ENCODE measurements at places on chromosomes 7 and 10. TPM values are rescaled to one million over a fixed set of nuclear protein-coding genes. Genes with fewer than 3 reads are reported as not detected.
A peak's percentile ranks its signal among the peaks of the same experiment; 100 is the strongest.

CHST3 gene
- 16.9 TPM for total RNA-seq

CALHM1 gene
- total RNA-seq = not detected

COL17A1 gene
- 1.8 TPM for total RNA-seq

STRIP2 gene
- total RNA-seq = 0.94 TPM

LRRC17 gene
- 3.4 TPM for total RNA-seq

NCAPG2 gene
- 8.3 TPM for total RNA-seq

SERPINE1 gene
- 4.7 TPM for total RNA-seq

EN2 gene
- 0.29 TPM for total RNA-seq

DNA sequence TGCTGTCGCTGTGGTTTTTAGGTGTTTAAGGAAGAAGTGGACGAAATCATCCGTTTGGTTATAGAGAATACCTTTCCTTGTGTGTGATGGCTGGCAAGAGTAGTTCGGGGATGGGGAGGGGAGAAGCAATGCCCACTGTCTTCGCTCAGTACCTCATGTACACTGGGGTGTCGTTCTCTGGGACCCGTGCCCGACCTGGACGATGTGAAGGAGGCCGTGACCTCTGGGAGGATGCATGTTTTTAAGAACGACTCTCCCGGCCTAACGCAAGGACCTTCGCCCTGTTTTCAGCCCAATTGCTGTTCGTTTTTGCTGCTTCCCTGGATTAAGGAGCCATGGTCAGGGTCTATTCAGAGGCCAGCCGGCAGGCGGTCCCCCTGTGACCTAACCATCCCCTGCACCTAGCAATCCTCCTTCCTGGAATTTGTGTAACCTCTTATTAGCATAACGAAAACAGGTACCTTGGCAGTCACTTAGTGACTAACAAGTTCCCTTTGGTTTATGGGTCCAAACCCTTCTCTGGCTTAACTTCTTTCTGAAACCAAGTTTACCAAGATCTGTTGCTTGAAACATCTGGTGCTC lies 1.3 kb downstream of the NFE2L3 start:
- peaks cover 18% of the 10 kb centered on the region for H3K4me1 ChIP-seq
- no peaks in the 10 kb centered on the region for H3K27me3 ChIP-seq
- no peak overlapping the region for H3K27ac ChIP-seq

- H3K4me1 ChIP-seq = no peaks in the 10 kb centered on the region
- no peak overlapping the region for H3K4me3 ChIP-seq
- no peaks in the 10 kb centered on the region for H3K27me3 ChIP-seq
- no peaks in the 10 kb centered on the region for H3K36me3 ChIP-seq
- DNase-seq = no peak
Observed at GRCh38 chr10:121049489-121049888, 198.3 kb downstream of the WDR11 start.

DNA sequence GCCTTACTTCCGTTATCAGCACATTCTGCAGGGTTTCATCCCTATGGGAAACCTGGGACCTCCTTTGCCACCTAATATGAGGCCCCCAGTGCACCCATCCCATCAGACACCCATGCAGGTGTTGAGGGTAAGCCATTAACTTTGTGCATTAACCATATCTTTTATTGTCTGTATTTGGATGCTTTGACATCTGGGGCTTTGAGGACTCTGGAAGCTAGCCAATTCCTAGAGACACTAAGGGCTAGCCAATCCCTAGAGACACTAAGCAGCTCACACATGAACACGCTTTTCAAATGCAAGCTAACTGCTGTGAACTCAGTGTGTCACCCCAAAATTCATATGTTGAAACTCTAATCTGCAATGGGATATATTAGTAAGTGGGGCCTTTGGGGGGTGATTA lies 272.5 kb upstream of the COBL start:
- H3K4me1 ChIP-seq = no peaks in the 10 kb centered on the region
- H3K4me3 ChIP-seq = no peak overlapping the region
- no peaks in the 10 kb centered on the region for H3K27me3 ChIP-seq

DNA sequence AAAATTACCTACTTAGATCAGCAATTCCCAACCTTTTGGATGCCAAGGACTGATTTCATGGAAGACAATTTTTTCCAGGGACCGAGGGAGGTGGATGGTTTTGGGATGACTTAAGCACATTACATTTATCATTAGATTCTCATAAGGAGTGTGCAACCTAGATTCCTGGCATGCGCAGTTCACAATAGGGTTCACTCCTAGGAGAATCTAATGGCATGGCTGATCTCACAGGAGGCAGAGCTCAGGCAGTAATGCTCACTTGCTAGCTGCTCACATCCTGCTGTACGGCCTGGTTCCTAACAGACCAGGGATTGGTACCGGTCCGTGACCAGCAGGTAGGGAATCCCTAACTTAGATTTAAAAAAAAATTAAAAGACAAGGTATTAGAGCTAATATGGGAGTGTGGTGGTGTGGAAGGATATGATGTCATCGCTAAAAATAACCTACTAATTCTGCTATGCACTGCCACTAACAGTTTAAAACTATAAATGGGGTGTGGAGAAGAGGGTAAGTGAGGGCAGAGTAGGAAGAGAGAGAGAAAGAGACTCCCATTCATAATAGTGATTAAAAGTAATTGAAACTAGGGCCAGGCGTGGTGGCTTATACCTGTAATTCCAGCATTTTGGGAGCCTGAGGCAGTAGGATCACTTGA lies 282.7 kb downstream of the BAMBI start:
- H3K4me3 ChIP-seq = no peak overlapping the region
- no peaks in the 10 kb centered on the region for H3K4me1 ChIP-seq
- H3K27ac ChIP-seq = no peak overlapping the region
- H3K27me3 ChIP-seq = no peaks in the 10 kb centered on the region
- DNase-seq = no peak
- no peaks in the 10 kb centered on the region for H3K36me3 ChIP-seq

DNA sequence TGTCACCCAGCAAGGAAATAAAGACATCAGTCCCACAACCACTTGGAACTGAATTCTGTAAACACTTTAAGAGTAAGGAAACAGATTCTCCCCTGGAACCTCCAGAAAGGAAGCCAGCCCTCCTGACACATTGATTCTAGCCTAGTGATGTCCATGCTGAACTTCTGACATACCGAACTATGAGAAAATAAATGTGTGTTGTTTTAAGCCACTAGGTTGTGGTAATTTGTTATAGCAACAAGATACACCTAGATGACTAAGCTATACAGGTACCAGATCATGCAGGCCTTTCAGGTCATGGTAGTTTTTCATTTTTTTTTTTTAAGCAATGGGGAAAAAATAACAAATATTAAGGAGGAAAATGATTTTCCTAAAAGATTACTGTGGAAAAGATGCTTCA lies 37.6 kb upstream of the LRRTM3 start:
- no peaks in the 10 kb centered on the region for H3K36me3 ChIP-seq
- no peak overlapping the region for H3K4me3 ChIP-seq
- H3K4me1 ChIP-seq = no peaks in the 10 kb centered on the region
- DNase-seq = no peak

- H3K27ac ChIP-seq = no peak overlapping the region
- no peak overlapping the region for H3K4me3 ChIP-seq
- no peaks in the 10 kb centered on the region for H3K4me1 ChIP-seq
- no peak for DNase-seq
- no peaks in the 10 kb centered on the region for H3K27me3 ChIP-seq
- H3K36me3 ChIP-seq = no peaks in the 10 kb centered on the region
Observed at GRCh38 chr7:51079494-51079893, 237.1 kb downstream of the COBL start.

GRCh38 chr10:133069033-133069525 lies 18.6 kb upstream of the ADGRA1 start:
- no peak overlapping the region for H3K4me3 ChIP-seq
- no peaks in the 10 kb centered on the region for H3K4me1 ChIP-seq
- no peak for DNase-seq
- H3K27ac ChIP-seq = no peak overlapping the region
- no peaks in the 10 kb centered on the region for H3K27me3 ChIP-seq

GRCh38 chr10:126101325-126101724 lies 205.0 kb downstream of the FANK1 start:
- H3K27ac ChIP-seq = no peak overlapping the region
- no peaks in the 10 kb centered on the region for H3K36me3 ChIP-seq
- H3K4me3 ChIP-seq = no peak overlapping the region
- peaks cover under 1% of the 10 kb centered on the region for H3K4me1 ChIP-seq
- DNase-seq = no peak

DNA sequence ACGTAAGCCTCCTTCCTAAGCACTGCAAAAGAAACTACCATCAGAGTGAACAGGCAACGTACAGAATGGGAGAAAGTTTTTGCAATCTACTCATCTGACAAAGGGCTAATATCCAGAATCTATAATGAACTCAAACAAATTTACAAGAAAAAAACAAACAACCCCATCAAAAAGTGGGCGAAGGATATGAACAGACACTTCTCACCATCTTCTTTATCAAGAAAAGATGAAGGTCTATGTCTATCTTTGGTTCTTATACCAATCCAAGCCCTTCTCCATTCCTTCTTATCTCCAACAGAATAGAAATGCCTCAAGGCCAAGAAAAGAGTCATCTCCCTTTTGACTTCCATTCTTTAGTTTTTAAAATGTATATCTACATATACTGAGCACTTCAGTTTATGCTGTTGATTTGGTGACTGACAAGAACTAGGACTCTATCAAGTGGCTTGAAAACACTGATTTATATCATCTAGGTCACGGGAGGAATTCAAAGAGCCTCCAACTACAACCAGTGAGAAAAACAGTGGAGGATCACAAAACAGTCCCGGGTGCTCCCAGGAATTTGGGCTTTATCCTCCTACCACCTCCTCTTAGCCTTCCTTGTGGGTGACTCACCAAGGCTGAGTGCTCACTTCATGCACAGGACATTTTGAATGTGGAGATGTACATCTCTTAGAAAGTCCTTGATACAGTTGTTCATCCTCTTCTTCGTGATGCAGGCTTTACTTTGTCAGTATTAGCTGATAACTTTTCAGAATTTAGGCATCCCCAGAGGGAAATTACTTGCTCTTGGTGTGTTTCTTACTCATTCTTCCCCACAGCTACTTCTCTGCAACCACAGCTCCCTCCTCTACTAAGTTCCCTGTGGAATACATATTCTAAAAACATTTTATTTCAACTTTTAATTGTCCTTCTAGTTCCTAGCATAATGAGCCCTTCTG lies 15.4 kb downstream of the TAS2R41 start:
- no peaks in the 10 kb centered on the region for H3K27me3 ChIP-seq
- no peak overlapping the region for H3K27ac ChIP-seq
- H3K36me3 ChIP-seq = no peaks in the 10 kb centered on the region
- DNase-seq = no peak
- H3K4me1 ChIP-seq = no peaks in the 10 kb centered on the region

- H3K27ac ChIP-seq = no peak overlapping the region
- H3K36me3 ChIP-seq = no peaks in the 10 kb centered on the region
- no peak for DNase-seq
Observed at GRCh38 chr7:38916396-38916795, 7.4 kb upstream of the VPS41 start.

GRCh38 chr10:55224007-55224781 lies 423.2 kb upstream of the PCDH15 start:
- no peaks in the 10 kb centered on the region for H3K36me3 ChIP-seq
- no peak overlapping the region for H3K4me3 ChIP-seq
- no peaks in the 10 kb centered on the region for H3K4me1 ChIP-seq
- no peak overlapping the region for H3K27ac ChIP-seq
- DNase-seq = no peak

GRCh38 chr10:73785721-73786511 lies 510 bp downstream of the ZSWIM8 start:
- H3K36me3 ChIP-seq = peaks cover 18% of the 10 kb centered on the region
- peak overlapping the region; percentile 78 for H3K27ac ChIP-seq
- H3K27me3 ChIP-seq = no peaks in the 10 kb centered on the region
- peak overlapping the region; percentile 99 for H3K4me3 ChIP-seq
- DNase-seq = peak; percentile 52
- H3K4me1 ChIP-seq = peaks cover 33% of the 10 kb centered on the region

- H3K4me1 ChIP-seq = peaks cover 8% of the 10 kb centered on the region
- peak overlapping the region; percentile 23 for H3K4me3 ChIP-seq
- H3K27me3 ChIP-seq = no peaks in the 10 kb centered on the region
- no peaks in the 10 kb centered on the region for H3K36me3 ChIP-seq
- DNase-seq = no peak
Observed at GRCh38 chr7:73668103-73668885, 663 bp downstream of the VPS37D start.

DNA sequence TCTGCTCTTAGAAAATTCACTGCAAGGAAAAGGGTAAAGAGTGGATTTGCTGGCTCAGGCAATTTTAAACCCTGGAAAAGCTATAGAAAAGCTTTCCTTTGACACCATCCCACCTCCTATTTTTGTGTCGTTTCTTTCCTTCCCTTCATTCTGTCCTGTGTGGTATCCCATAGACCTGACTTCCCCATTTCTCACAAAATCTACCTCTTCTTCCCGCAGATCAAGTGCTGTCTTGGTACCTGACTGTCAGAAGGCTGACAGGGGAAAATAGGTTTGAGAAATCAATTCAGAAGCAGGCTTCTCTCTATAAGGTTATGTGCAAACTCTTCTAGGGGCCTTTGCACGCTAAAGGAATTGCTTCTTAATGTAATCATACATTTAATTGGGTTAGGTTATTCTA lies 98.9 kb downstream of the MTPN start:
- H3K27me3 ChIP-seq = no peaks in the 10 kb centered on the region
- DNase-seq = no peak
- no peak overlapping the region for H3K4me3 ChIP-seq
- H3K36me3 ChIP-seq = no peaks in the 10 kb centered on the region
- H3K27ac ChIP-seq = no peak overlapping the region

- no peaks in the 10 kb centered on the region for H3K36me3 ChIP-seq
- H3K27ac ChIP-seq = no peak overlapping the region
- H3K27me3 ChIP-seq = no peaks in the 10 kb centered on the region
- DNase-seq = no peak
- no peak overlapping the region for H3K4me3 ChIP-seq
- no peaks in the 10 kb centered on the region for H3K4me1 ChIP-seq
Observed at GRCh38 chr10:44238212-44238611, 146.7 kb downstream of the CXCL12 start.

DNA sequence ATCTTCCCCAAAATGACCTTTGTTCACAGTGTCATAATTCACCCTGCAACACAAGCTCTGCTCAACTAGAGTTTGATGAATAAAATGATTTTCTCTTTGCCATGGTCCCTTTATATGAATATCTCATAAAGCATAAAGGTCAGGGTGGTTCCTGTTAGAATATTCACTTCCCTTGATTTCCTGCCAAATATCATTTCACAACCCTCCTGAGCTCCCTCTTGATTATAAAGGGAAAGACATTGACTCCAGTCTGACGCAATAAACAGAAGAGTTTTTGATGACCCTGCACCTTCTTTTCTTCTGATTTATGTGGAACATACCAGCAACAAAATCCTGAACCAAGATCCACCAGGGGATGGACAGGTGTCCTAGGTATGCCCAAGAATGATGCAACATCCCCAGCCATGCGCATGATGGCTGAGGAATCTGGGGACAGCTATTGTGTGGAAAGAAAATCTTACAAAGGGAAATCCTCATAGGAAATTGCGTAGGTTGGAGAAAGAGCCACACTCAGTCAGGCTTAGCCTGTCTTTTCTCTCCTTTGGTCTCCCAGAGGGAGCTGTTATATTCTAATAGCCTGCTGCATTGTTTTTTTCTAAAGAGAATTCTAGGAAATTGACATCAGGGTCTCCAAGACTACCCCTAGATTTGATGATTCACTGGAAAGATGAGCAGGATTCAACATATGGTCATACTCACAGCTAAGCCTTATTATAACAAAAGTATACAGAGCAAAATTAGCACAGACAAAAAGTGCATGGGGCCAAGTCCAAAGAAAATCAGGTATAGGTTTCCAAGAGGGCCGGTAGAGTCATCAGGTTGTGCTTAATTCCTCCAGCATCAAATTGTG lies 18.8 kb downstream of the IFIT3 start:
- no peak overlapping the region for H3K4me3 ChIP-seq
- no peaks in the 10 kb centered on the region for H3K27me3 ChIP-seq
- H3K4me1 ChIP-seq = peaks cover 9% of the 10 kb centered on the region

- no peaks in the 10 kb centered on the region for H3K27me3 ChIP-seq
- DNase-seq = no peak
- no peak overlapping the region for H3K4me3 ChIP-seq
- no peaks in the 10 kb centered on the region for H3K36me3 ChIP-seq
Observed at GRCh38 chr10:52229291-52229931, 84.7 kb upstream of the DKK1 start.

Measured in thyroid gland (tissue), 4 donors.